Naive thymus-derived CD4-positive, alpha-beta T cell (primary cell): ENCODE measurements at places on chromosomes 2 and 18.

DNA sequence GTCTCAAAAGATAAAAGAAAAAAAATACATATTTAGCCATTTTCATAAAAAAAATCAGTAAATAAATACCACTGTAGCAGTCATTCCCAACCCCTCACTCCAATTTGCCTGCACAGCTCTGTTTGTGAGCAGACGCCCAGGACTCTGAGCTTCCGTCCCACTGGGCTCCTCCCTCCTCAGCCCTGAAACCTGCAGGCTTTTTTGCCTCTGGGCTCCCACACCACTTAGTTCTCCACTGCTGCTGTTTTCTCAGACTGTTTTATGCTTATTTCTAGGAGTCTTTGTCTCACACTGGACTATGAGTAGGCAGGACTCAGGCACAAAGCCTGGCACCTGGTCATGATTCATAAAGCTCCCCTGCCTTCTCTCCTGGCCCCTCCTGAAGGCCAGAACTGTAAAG, 6.1 kb upstream of the CXCR1 start:
- H3K36me3 ChIP-seq, result no peaks in the 10 kb centered on the region
- H3K4me3 ChIP-seq, result no peak overlapping the region
- no peak overlapping the region for H3K27ac ChIP-seq
- H3K4me1 ChIP-seq, result peaks cover 12% of the 10 kb centered on the region
- no peaks in the 10 kb centered on the region for H3K27me3 ChIP-seq

DNA sequence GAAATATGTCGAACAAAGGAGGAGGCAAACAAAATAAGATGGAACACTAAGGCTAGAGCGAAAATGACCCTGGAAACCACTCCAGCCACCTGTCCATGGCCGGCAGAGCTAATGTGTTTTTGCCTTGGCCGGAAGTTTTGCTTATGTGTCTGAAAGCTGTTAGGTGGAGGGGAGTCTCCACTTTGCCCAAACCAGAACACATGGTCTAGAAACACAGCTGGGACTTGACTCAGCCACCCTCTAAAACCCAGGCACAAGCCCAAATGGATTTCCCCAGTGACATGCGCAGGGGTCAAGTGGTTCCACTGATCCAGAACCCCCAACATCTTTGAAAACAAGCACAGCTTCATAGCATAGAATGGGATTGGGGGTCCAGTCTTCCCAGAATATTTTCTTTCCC, 159.3 kb downstream of the ZBTB7C start:
- no peak for DNase-seq
- no peak overlapping the region for H3K4me3 ChIP-seq
- H3K4me1 ChIP-seq, result no peaks in the 10 kb centered on the region
- H3K27ac ChIP-seq, result no peak overlapping the region

- H3K4me1 ChIP-seq, result no peaks in the 10 kb centered on the region
- no peak overlapping the region for H3K27ac ChIP-seq
- H3K27me3 ChIP-seq, result no peaks in the 10 kb centered on the region
- H3K4me3 ChIP-seq, result no peak overlapping the region
- no peak for DNase-seq
Measured at GRCh38 chr2:150400849-150401248, 86.6 kb downstream of the RND3 start.

GRCh38 chr18:22734791-22735627, 198.1 kb upstream of the RBBP8 start:
- no peak for DNase-seq
- H3K4me3 ChIP-seq, result no peak overlapping the region
- no peaks in the 10 kb centered on the region for H3K36me3 ChIP-seq
- no peaks in the 10 kb centered on the region for H3K4me1 ChIP-seq

DNA sequence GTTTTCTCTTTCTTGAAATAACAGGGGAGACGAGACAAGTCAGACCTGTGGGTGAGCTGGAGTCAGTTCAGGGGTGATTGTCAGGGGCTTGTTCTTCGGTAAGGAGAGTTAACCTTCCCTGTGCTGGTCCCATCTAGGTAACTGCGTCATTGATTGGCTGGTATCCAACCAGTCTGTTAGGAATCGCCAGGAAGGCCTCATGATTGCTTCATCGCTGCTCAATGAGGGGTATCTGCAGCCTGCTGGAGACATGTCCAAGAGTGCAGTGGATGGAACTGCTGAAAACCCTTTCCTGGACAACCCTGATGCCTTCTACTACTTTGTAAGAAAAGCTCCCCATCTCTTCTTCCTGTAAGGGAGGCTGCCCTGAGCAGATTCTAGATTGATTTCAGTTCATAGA, 21.3 kb downstream of the PLEK start:
- no peaks in the 10 kb centered on the region for H3K4me1 ChIP-seq
- H3K27ac ChIP-seq, result no peak overlapping the region
- no peaks in the 10 kb centered on the region for H3K27me3 ChIP-seq
- no peak for DNase-seq
- H3K4me3 ChIP-seq, result no peak overlapping the region

- H3K4me1 ChIP-seq, result no peaks in the 10 kb centered on the region
- H3K4me3 ChIP-seq, result no peak overlapping the region
- no peak overlapping the region for H3K27ac ChIP-seq
- DNase-seq, result no peak
- H3K27me3 ChIP-seq, result no peaks in the 10 kb centered on the region
Measured at GRCh38 chr18:9629709-9630108, 15.3 kb upstream of the PPP4R1 start.

DNA sequence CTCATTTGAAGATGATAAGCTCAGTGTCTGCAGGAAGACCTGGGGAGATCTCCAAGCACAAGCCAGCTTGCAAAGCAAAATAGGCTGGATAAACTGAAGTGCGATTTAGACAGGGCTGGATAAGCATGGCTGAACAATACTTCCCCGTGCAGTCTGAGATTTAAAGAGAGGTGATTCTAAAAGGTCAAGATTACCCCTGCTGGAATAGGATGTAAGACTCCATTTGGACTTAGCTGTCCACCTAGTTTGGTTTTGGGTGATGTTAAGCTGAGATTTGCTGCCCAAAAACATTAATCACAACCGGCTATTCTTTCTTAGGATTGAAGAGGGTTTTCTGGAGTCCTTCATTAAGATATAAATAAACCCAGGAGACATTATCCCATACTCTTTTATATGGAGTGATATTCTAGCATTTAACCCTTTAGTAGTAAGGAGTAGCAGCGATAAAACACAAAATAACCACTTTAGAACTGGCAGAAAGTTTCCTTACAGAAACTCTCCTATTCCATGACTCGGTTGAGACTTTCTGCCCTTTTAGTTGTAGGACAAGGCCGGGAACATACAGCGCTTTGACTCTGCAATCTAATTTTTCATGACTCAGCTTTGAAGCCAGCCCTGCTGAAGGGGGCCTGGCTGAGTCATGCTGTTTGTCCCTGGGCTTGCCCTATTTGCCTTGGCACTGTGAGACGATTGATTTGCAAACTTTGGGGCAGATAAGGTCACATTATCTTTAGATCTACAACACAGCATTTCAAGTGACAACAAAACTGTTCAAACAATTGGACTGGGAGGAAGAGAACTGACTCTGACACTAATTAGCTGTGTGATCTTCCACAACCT, 238.2 kb downstream of the GCA start:
- H3K27me3 ChIP-seq, result no peaks in the 10 kb centered on the region
- no peak for DNase-seq
- no peaks in the 10 kb centered on the region for H3K4me1 ChIP-seq

- no peak overlapping the region for H3K4me3 ChIP-seq
- DNase-seq, result no peak
- H3K36me3 ChIP-seq, result no peaks in the 10 kb centered on the region
- H3K27ac ChIP-seq, result no peak overlapping the region
Measured at GRCh38 chr2:167310442-167310841, 422.2 kb downstream of the XIRP2 start.

DNA sequence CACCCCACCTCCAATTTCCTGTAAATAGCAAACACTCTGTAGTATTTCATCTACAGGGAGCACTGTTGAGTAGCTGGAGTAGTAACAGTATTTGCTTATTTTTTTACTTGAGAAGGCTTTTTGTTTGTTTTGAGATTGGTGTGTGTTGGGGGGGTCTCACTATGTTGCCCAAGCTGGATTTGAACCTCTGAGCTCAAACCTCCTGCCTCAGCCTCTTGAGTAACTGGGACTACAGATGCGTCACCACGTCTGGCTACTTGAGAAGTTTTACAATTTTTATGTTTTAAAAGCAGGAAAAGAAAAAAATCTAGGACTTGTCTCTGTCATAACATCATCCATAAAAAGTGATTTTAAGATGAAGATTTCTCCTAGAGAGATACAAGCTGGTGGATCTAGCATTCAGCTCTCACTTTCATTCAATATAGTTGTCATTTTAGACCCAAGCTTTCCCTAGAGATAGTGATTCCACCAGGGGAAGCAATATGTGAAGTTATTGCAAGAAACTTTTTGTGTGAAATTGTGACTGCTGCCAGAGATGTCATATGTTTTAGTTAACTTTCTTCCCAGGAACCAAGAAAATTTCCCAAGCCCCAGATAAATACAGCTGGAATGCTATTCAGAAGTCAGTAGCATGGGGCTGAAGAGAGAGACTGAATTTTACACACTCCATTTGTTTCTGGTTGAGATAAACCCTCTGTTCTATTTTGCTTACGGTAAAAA, 60.2 kb upstream of the MAP4K3 start:
- H3K27ac ChIP-seq, result no peak overlapping the region
- H3K27me3 ChIP-seq, result no peaks in the 10 kb centered on the region
- H3K4me3 ChIP-seq, result no peak overlapping the region
- H3K4me1 ChIP-seq, result no peaks in the 10 kb centered on the region
- no peak for DNase-seq

GRCh38 chr2:37555457-37555856, 116.0 kb downstream of the CDC42EP3 start:
- H3K36me3 ChIP-seq, result no peaks in the 10 kb centered on the region
- no peaks in the 10 kb centered on the region for H3K27me3 ChIP-seq
- H3K27ac ChIP-seq, result no peak overlapping the region
- peak; percentile 3 for DNase-seq
- H3K4me1 ChIP-seq, result peaks cover 5% of the 10 kb centered on the region

DNA sequence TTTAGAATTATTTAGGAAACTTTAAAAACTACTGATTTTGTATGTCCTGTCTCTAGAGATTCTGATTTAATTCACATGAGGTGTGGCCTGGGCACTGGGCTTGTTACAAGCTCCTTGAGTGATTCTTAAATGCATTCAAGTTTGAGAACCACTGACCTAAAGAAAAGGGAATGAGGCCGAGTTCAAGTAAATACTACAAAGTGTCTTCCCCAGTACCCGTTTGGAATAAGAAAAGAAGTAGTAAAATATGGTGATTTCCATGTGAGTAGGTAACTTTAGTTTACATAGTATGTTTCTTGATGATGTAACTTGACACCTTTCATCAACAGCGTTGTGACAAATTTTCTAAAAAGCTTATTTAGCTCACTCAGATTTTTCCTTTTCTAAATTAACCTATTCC, 1022.9 kb upstream of the NRXN1 start:
- no peaks in the 10 kb centered on the region for H3K27me3 ChIP-seq
- no peak overlapping the region for H3K27ac ChIP-seq
- no peaks in the 10 kb centered on the region for H3K4me1 ChIP-seq
- no peak overlapping the region for H3K4me3 ChIP-seq

- H3K27me3 ChIP-seq, result no peaks in the 10 kb centered on the region
- H3K4me3 ChIP-seq, result no peak overlapping the region
Measured at GRCh38 chr18:47274961-47275360, 23.5 kb upstream of the SKOR2 start.

GRCh38 chr2:106113361-106113966, 80.6 kb downstream of the UXS1 start:
- DNase-seq, result no peak
- no peaks in the 10 kb centered on the region for H3K4me1 ChIP-seq
- H3K27me3 ChIP-seq, result no peaks in the 10 kb centered on the region
- no peak overlapping the region for H3K4me3 ChIP-seq

GRCh38 chr2:168929031-168929430, 27.9 kb downstream of the G6PC2 start:
- H3K27ac ChIP-seq, result no peak overlapping the region
- no peak for DNase-seq
- H3K4me3 ChIP-seq, result no peak overlapping the region
- H3K4me1 ChIP-seq, result no peaks in the 10 kb centered on the region
- H3K27me3 ChIP-seq, result no peaks in the 10 kb centered on the region

GRCh38 chr18:41955688-41956087, 654 bp downstream of the PIK3C3 start:
- H3K27me3 ChIP-seq, result no peaks in the 10 kb centered on the region
- no peaks in the 10 kb centered on the region for H3K36me3 ChIP-seq
- H3K4me1 ChIP-seq, result peaks cover 31% of the 10 kb centered on the region
- peak overlapping the region; percentile 91 for H3K27ac ChIP-seq
- peak overlapping the region; percentile 80 for H3K4me3 ChIP-seq
- DNase-seq, result no peak

GRCh38 chr2:188114014-188114413, 177.7 kb upstream of the GULP1 start:
- no peak overlapping the region for H3K4me3 ChIP-seq
- H3K4me1 ChIP-seq, result no peaks in the 10 kb centered on the region
- DNase-seq, result no peak
- no peaks in the 10 kb centered on the region for H3K36me3 ChIP-seq
- no peak overlapping the region for H3K27ac ChIP-seq
- H3K27me3 ChIP-seq, result no peaks in the 10 kb centered on the region

GRCh38 chr2:132891498-132891897, 221.5 kb upstream of the LYPD1 start:
- no peaks in the 10 kb centered on the region for H3K36me3 ChIP-seq
- no peaks in the 10 kb centered on the region for H3K27me3 ChIP-seq
- no peak for DNase-seq
- H3K27ac ChIP-seq, result no peak overlapping the region
- H3K4me1 ChIP-seq, result no peaks in the 10 kb centered on the region

GRCh38 chr18:59898609-59899297, 1.0 kb upstream of the PMAIP1 start:
- no peaks in the 10 kb centered on the region for H3K36me3 ChIP-seq
- peak overlapping the region; percentile 66 for H3K4me3 ChIP-seq
- H3K27ac ChIP-seq, result peak overlapping the region; percentile 86
- H3K4me1 ChIP-seq, result peaks cover 8% of the 10 kb centered on the region

DNA sequence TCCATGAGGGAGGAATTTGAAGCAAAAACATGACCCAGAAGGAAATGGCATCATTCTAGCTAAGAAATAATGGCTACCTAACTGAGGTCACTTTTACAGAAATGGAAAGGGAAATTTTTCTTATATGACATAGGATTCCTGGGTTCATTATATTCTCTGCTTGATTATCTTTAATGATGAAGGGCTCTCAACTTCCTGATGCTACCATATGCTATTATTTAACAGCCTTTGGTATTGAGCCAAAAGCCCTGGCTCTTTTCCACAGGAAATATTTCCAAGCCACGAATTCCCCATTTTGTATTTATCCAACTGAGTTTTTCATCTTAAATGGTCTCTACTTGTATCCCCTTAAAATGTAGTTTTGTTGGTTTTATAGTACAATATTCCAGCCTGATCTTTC, 63.2 kb upstream of the NPAS2 start:
- DNase-seq, result no peak
- H3K27me3 ChIP-seq, result no peaks in the 10 kb centered on the region
- no peak overlapping the region for H3K27ac ChIP-seq
- H3K4me1 ChIP-seq, result no peaks in the 10 kb centered on the region
